ENCODE measurements at places on chromosomes 7 and 10.

DNA sequence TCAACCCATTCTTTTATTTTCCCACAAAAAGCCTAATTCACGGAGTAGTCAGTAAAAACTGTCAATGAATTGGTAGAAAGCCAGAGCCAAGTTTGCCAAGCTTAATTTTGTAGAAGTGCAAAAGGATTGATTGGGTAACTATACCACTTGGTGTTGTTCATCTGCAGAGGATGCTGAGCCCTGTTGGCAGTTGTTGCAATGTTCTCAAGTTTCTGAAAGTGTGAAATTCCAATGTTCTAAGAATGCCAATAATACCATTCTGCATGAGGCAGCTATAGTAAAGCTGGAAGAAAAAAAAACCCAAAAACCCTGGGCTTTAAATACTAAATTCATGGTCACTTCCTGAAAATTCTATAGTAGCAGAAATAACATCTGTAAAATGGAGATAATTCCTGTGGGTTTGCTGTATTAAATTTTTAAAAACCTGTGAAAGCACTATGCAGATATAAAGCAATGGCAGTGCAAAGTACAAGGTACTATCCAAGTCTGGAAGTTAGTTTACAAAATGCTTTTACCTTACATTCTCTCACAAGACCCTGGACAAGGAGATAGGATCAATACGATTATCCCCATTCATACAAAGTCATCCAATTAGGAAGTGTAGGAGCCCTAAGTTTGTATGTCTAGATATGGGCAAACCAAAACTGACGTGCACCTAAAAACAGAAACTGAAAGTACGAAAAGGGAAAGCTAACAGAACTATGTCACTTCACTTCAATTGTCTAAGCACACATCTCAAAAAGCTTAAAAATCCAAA lies 6.0 kb upstream of the PON1 start:
- peak; percentile 29 for DNase-seq

- DNase-seq: no peak
These were observed 27.4 kb upstream of the NFKB2 start for GRCh38 chr10:102368077-102368476.

DNA sequence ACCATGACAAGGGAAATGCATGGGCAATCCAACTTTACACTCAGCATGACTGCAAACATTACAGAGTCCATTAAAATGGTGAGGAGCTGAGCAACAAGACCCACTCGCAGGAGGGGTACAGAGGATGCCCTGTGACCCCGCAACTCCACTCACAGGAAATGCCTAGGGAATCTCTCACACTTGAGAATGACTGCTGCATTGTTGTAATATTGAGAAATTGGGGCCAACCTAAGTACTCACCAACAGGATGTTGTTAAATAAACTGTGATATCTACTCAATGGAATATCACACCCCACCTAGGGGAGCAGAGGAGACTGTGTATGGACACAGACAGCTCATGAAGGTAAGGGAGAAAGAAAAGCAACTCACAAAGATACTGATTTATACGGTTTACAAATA lies 53.4 kb upstream of the CAMK2B start:
- DNase-seq: no peak

DNA sequence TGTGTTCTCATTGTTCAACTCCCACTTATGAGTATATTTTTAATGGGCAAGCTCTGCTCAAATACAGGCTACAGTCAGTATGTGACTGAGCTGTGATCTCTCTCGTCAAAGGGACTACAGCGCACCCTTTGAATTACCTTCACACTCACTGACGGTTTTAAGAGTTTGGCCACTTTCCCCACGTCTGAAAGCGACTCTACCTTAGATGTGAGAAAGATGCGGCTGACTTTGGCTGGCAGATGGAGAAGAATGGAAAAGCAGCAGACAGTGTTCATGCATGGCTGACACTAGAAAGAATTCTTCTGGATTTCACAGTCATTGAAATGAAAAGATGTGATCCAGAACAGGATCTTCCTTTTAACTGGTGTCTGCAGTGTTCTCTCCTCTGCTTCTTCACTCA lies 2.0 kb upstream of the ATRNL1 start:
- DNase-seq: no peak

Measured in activated CD4-positive, alpha-beta T cell treated with anti-CD3 and anti-CD28 coated beads, Interleukin-2, amount 50 U/mL, for 16 hours (primary cell).